Cerebellum (tissue), 4 donors: ENCODE measurements at places on chromosomes 3 and 15.
A peak's percentile ranks its signal among the peaks of the same experiment; 100 is the strongest.

- DNase-seq, result no peak
These were observed 312.0 kb upstream of the RASGRP1 start for GRCh38 chr15:38876621-38877020.

GRCh38 chr3:189222927-189223636 is 51.3 kb downstream of the TPRG1 start:
- no peak for DNase-seq

DNA sequence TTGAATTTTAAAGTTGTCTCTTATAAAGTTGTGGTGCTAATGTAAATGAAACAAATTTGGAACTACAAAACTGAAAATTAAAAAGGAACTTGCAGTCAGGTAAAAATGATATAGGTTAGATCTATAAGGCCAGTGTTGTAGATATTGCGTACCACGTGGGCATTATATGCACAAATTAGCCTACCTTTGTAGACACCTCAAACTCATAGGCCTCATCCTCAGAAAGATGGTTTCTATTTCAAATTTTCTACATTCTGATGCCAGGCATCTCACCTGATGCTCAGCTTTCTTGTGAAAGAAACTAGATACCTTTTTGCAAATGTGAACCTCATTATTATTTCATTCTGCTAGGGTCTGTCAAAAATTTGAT is 25.6 kb downstream of the TMEM207 start:
- no peak for DNase-seq

DNA sequence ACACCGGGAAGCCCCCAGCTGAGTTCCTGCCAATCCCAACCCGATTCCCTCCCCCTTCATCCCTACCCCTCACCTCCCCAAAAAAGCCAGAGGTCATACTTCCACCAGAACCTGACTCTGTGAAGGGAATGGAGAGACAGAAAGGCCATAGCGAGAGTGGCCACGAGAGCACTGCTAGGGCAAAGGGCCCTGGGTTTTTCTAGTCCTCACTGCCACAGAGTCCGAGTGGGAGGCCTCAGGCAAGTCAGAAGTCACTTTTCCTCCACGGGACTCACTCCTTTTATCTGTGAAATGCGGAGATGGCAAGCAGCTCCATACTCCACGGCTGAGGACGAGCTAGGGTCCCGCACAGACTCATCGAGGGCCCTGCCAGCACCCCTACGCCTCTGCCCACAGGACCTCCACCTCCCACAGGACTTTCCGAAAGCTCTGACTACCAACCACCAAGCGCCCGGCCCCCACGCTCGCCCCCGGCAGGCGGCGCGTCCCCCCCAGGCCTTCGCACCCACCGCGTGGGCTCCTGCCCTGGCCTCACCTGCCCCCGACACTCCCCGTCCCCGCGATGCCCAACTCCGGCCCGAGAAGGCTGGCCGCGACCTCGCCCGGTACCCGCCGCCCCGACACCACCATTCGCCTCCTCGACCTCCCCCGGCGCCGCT is 792 bp downstream of the ATP13A3 start:
- peak; percentile 27 for DNase-seq

GRCh38 chr3:149382101-149382467 is 4.6 kb upstream of the TM4SF1 start:
- no peak for DNase-seq

DNA sequence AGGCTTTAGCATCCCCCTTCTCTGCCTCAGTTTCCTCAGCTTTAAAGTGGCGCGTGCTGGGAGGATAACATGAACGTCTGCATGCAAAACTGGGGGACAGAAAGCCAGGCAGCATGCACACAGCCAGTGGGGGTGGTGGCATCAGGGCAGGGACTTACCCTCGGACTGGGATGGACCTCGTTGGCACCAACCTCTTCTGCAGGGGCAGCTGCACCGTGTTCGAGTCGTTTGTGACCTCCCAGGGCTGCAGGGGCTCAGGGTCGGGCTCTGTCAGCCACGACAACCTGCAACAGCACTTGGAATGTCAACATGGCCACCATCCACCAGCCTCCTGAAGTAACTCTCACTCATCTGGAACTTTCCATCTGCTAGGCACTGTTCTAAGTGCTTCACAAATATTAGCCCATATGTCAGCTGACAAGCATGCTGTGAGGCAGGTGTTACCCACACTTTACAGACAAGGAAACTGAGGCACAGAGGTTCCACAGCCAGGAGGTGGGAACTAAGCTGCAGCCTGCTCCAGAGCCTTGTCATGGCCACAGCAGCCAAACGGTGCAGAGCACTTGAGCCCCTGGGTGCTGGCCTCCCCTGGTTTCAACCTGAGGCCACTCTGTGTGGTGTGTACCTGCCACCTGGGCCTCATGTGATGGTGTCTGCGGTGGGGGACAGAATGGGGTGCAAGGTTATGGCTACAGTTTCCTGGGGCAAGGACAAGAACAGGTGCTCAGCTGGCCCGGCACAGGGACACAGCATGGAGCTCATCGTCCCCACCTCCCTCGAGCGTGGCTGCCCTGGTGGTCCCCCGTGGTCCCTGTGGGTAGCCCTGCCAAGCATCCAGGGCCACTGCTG is 6.7 kb downstream of the C3orf22 start:
- peak; percentile 27 for DNase-seq
